Epithelial cell of esophagus (primary cell): ENCODE measurements at places on chromosomes 2 and 18.

- DNase-seq, result no peak
Observed at GRCh38 chr2:103364177-103364576, 602.3 kb downstream of the TMEM182 start.

- no peak for DNase-seq
Observed at GRCh38 chr2:196935432-196935831, 8.9 kb upstream of the PGAP1 start.

- no peak for DNase-seq
Observed at GRCh38 chr2:113212245-113213060, 38.7 kb downstream of the PSD4 start.

DNA sequence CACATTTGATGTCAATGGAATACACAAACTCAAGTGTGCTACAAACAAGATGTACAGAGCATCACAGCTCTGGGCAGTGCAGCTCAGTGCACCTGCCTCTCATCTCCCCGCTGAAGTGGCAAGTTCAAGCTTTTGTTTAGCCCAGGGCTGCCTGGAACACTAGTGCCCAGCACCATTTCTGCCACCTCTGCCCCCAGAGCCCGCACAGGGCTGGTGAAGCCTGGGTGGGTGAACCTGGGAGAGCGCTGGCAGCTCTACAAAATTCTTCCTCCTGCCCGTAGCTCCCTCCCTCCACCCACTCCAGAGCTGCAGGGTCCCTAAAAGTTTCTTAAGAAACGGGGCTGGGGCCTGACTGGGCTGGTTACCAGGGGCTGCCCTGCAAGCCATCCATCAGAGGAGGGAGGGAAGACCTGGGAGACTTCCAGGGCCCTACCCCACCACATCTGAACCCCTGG is 1.5 kb downstream of the HES6 start:
- DNase-seq, result no peak

GRCh38 chr2:74715880-74716279 is 61.8 kb downstream of the SEMA4F start:
- no peak for DNase-seq

- peak; percentile 31 for DNase-seq
Observed at GRCh38 chr18:58539659-58540380, 89.1 kb downstream of the ALPK2 start.

GRCh38 chr2:219861307-219861706 is 233.9 kb downstream of the SLC4A3 start:
- DNase-seq, result no peak

DNA sequence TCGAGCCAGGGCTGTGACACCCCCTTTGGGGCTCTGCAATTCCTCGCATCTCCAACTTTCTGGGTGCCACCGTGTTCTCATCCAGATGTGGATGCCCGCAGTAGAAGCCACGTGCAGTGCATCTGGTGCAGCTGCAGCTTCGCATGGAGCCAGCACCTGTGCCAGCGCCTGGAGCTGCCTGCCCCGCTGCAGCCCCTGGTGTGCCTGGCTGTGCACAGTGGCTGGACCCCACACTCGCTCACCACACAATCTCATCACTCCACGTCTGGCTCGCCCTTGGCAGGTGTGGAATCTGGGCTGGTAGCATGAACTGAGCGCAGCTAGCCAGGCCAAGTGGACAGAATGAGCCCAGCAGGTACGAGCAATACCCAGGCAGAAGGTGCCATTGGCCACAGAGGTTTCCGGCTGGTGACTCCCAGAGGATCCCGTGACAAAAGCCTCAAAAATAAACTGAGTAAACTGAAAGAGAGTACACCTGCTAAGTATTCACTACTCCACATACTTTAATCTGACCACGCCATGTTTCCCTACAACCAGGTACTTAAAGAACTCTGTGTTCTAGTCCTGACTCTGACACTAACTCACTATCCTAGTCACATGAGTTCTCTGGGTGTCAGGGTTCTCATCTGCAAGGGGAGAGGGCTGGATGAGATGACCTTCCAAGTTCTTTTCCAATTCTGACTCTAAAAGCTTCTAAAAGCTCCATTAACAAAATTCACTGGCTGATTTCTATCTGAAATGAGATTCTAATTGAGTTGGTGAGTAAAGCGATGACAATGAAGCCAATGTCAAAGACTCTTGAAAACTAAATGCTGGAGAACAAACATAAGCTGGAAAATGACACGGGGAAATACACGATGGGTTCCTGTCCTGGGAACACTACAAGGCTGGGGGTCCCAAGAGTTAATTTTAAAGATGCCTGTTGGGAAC is 37.1 kb downstream of the RNF152 start:
- DNase-seq, result no peak

DNA sequence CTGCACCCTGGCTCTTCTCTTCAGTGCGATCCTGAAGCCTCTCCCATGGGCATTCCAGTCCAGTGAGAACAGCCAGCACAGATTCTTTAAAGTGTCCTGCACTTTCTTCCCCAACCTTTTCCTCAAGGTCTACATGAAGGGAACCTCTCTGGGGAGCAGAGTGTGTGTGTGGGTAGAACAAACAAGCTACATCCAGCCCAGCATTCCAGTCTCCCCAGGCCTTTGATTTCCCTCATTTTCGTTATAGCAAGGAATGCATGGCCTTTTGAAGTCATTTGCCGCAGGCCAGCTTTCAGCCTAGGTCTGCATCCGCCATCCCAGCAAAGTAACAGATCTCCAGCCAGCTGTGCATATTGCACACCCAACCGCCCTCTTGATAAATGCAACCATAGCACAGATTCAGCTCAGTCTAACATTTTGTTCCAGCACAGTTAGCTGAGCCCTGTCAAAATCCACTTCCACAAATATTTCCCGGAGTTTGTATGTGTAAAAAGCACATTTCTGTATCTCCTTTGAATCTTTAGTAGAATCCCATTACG is 44.6 kb downstream of the CD8B2 start:
- DNase-seq, result no peak

GRCh38 chr18:574865-575645 is 5.1 kb upstream of the CETN1 start:
- no peak for DNase-seq

DNA sequence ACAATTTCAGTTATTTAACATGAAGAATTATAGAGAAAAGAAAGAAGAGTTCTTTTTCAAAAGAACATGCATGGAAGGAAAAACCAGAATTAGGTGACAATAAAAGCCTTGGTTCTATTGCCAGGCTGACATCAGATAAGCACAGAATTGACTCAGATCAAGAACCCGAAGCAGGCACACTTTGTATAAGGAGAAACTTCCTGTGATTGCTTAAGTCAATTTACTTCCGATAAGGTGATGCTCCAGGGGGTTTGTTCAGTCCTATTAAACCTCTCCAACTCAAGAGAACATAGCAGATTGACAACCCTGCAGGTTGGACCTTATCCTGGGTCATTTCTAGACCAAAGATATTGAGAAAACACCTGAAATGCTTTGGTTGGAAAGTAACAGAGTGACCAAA is 31.4 kb downstream of the GAREM1 start:
- no peak for DNase-seq

GRCh38 chr2:39623917-39624316 is 41.8 kb upstream of the TMEM178A start:
- no peak for DNase-seq

DNA sequence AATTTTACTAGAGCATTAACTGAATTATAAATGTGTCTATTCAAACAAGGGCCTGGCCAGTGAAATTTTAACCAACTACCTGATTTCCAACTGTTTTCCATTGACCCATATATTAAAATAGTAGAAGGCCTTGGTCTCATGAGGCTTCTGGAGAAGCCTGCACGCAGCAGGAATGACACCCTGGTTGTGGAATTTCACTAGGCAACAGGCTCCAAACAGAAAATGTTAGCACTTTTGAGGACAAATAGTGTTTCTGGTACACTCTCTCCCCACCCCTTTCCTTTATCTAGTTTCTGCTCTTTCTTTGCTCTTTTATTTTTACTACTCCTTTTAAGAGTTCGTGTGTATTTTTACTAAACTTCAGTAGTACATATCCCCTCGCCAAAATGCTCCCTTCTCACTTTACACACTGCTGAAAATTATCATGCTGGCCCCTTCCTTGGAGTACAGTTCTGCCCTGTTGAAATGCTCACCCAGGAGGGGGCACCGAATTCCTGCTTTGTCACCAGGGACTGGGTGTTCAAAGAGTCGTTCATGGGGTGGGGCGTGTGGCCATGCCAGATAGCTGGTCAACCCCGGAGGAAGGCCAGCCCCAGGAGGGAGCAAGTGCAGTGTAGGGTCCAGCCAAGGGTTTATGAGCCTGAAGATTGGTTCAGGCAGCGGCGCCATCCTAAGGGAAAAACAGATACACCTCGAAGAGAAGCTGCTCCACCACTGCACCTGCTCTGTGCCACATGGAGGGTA is 22.1 kb upstream of the COL6A3 start:
- no peak for DNase-seq

GRCh38 chr2:182179176-182179575 is 193.5 kb downstream of the PPP1R1C start:
- no peak for DNase-seq

DNA sequence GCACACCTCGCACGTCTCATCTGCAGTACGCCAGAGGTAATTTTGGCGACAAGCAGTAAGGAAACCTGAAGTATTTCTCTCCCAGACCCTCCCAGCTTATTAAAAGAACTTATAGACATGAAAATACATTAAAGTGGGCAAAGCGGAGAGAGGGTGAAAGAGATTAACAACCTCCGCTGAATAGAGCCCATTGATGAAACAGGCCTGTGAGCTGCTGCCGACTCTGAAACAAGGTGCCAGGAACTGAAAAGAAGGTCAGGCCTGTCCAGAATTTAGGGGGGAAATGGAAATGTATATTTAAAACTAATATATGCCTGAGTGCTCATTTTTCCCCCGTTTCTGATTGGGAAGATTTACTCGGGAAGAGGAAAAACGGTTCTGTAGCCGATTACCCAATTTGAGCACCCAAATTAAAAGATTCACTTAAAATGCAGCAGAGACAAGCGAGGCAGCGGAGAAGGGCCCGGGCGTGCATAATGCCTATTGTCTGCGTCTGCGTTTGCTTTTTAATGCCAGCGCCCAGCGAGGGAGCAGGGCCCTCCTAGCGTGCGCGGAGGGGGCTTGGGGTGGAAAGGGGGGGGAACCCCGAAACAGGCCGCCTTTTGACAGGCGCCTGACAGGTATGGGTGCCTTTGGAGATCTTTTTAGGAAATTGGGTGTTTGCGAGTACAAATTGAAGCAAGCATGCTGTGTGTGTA is 316.2 kb downstream of the GBX2 start:
- no peak for DNase-seq

DNA sequence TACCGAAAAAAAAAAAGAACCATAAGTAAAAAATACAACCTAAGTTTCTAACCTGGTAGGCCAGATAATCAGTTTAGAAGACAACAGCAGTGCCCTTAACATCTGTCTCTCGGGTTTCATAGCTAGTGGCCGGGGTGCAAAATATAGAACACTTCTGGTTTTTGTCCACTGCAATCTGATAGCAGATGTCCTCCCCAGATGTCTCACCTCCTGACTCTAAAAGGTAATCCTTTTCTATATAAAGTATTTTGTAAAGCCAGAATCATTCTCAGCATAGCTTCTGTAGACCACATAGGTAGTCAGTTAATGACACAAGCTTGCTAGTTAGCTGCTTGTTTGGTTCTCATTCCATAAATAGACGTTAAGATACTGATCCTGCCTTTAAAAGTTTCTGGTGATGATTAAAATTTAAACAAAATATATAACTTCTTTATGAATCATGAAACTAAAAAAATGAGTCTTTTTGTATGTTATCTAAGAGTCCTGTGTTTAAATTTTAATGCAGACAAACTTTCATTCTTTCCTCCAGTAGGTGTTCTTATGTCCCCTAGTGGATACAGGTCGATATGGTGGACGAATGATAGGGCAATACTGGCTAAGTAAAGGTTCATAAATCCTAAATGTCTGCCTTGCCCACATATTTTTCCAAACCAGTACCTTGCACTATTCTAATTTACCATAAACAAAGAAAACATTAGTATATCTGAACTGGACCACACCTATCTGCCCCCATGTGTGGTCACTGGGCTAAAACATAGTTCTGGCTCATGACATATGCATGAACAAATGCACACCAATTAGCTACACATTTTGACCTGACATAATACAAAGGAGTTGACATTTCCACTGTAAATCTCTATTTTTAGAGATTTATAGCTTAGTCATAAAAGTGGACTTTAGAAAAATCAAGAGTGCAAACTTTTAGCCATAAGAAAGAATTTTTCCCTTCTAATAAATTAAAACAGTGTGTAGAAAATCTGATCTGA is 171.0 kb downstream of the SRBD1 start:
- no peak for DNase-seq
